ENCODE measurements at places on chromosomes 5 and 9. TPM values are rescaled to one million over a fixed set of nuclear protein-coding genes. Genes with fewer than 3 reads are reported as not detected.

Gene EPB41L4A
- not detected for total RNA-seq

Gene AGXT2
- total RNA-seq, result not detected

Gene TNPO1
- total RNA-seq, result 197 TPM

Gene SPATA31E1
- not detected for total RNA-seq

- peak overlapping the region; percentile 65 for H3K27ac ChIP-seq
- peak; percentile 35 for DNase-seq
- H3K36me3 ChIP-seq, result no peaks in the 10 kb centered on the region
- H3K27me3 ChIP-seq, result no peaks in the 10 kb centered on the region
- H3K4me3 ChIP-seq, result peak overlapping the region; percentile 99
- H3K4me1 ChIP-seq, result peaks cover 14% of the 10 kb centered on the region
Measured at GRCh38 chr9:110048976-110049698, 158.8 kb downstream of the C9orf152 start.

- no peak overlapping the region for H3K27ac ChIP-seq
- no peaks in the 10 kb centered on the region for H3K27me3 ChIP-seq
- no peaks in the 10 kb centered on the region for H3K36me3 ChIP-seq
- DNase-seq, result peak; percentile 76
Measured at GRCh38 chr5:147995846-147996245, 67.9 kb upstream of the SPINK5 start.

GRCh38 chr5:117188211-117188610 is 613.6 kb upstream of the SEMA6A start:
- H3K36me3 ChIP-seq, result no peaks in the 10 kb centered on the region
- no peak overlapping the region for H3K4me3 ChIP-seq
- H3K4me1 ChIP-seq, result no peaks in the 10 kb centered on the region
- H3K27me3 ChIP-seq, result no peaks in the 10 kb centered on the region
- DNase-seq, result no peak
- H3K27ac ChIP-seq, result no peak overlapping the region

DNA sequence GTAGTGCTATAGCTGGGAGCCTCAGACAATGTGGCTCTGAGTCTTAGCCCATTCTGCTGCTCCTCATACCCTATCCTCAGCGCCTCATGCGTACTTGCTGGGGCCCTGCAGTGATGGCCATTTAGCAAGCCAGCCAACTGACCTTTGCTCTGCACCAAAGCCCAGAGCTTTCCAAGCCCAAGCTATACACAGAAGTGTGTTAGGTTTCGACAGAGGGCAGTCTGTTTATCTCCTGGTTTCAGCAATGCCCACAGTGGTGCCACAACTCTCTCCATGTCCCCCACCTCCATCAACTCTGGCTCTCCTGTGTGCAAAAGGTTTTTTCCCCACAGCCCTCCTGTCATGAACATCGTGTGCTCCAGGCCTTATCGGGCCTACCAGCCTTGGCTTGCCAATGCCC is 16.9 kb downstream of the GNG10 start:
- H3K4me3 ChIP-seq, result no peak overlapping the region
- no peak overlapping the region for H3K27ac ChIP-seq
- DNase-seq, result no peak
- no peaks in the 10 kb centered on the region for H3K4me1 ChIP-seq
- H3K27me3 ChIP-seq, result no peaks in the 10 kb centered on the region
- H3K36me3 ChIP-seq, result no peaks in the 10 kb centered on the region

- H3K27ac ChIP-seq, result peak overlapping the region; percentile 72
- peak; percentile 84 for DNase-seq
- H3K27me3 ChIP-seq, result no peaks in the 10 kb centered on the region
Measured at GRCh38 chr5:145975361-145976066, 39.1 kb downstream of the SH3RF2 start.

DNA sequence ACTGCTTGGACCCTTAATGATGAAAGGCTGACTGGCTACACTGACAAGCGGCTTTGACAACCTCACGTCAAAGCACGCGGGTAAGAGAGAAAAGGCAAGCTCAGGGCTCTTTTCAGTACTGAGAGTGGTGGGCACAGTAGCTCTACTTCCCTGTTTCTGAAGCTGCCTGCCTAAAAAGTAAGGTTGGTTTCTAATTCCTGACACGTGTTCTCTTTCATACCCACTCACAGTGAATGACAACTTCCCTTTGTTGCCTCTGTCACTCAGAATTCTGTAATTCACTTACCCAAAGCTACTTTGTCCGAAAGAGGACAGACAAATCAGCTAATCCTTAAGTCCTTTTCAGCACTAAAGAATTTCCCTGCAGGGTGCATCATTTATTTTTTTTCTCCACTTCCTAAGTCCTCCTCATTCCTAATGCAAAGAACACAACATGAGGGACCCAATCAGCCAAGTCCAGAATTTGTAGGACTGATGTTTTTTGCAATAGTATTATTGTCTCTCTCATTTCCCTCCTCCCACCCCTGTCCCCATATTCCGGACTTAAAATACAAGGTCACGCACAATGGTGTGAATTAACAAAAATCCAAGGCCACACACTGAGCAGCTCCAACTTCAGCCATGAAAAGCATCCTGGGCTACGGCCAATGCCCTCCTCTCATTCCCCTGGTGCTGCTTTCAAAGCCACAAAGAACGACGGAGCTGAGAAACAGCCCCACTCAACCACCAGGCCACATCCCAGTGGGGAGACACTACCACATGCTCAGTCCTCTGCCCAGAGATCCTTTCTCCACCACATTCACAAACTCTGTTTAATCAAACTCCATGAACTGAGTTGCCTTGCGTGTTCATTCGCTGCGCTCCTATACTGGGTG is 221.0 kb downstream of the TSSK1B start:
- no peaks in the 10 kb centered on the region for H3K36me3 ChIP-seq
- H3K4me3 ChIP-seq, result no peak overlapping the region
- H3K27ac ChIP-seq, result no peak overlapping the region
- peaks cover 15% of the 10 kb centered on the region for H3K4me1 ChIP-seq

- no peak within 1 kb of the TSS for H3K27ac ChIP-seq
- no peaks in the 10 kb centered on the region for H3K27me3 ChIP-seq
- H3K36me3 ChIP-seq, result no peaks in the 10 kb centered on the region
Measured at GRCh38 chr9:4666042-4666699, at the start of gene SPATA6L. SPATA6L (minus strand) TSS chr9:4666480; CDS start chr9:4666250, 230 bp downstream.

DNA sequence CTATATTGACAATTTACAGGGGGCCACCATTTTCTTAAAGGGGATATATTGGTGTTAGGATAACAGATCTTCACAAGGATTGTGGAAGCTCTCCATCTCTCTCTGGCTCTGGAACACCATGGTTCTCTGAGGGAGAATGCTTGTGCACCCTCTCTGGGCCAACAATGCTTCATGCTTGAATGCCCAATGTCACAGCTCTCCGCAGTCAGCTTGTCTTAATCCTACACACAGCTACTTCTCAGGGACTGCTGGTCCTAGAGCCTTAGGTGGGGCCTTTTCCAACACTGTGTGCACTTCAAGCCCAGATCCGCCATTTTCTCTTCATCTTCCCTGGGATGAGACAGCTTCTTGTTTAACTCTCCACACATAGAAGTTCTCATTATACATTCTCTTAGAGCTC is 6.9 kb upstream of the PDLIM4 start:
- no peaks in the 10 kb centered on the region for H3K36me3 ChIP-seq
- no peaks in the 10 kb centered on the region for H3K27me3 ChIP-seq
- no peak overlapping the region for H3K4me3 ChIP-seq
